ENCODE measurements at places on chromosomes 4 and X. TPM values are rescaled to one million over a fixed set of nuclear protein-coding genes. Genes with fewer than 3 reads are reported as not detected.

The TEX11 gene
- total RNA-seq = not detected

The SPANXA2 gene
- not detected for total RNA-seq

The AREG gene
- total RNA-seq = 10.0 TPM

The PAQR3 gene
- total RNA-seq = 12.9 TPM

The BST1 gene
- 9.4 TPM for total RNA-seq

The IGSF1 gene
- under 0.01 TPM for total RNA-seq

The FAM149A gene
- 3.2 TPM for total RNA-seq

The NUP54 gene
- 49.1 TPM for total RNA-seq

The GABRG1 gene
- not detected for total RNA-seq

The ANXA5 gene
- 509 TPM for total RNA-seq

The FAM9B gene
- not detected for total RNA-seq

The DDX60 gene
- 5.2 TPM for total RNA-seq

The RIPPLY1 gene
- not detected for total RNA-seq

The FHIP1A gene
- total RNA-seq = 0.59 TPM

The TRAPPC11 gene
- 21.3 TPM for total RNA-seq

The PNMA6F gene
- not detected for total RNA-seq

The PCDH10 gene
- 2.2 TPM for total RNA-seq

The FGF13 gene
- not detected for total RNA-seq

The TFE3 gene
- total RNA-seq = 51.9 TPM

The PRDM5 gene
- total RNA-seq = 8.0 TPM

Measured in bronchus fibroblast of lung (primary cell).